HuH-7.5 (cell line): ENCODE measurements at places on chromosomes 1 and 21.

GRCh38 chr1:53142226-53142853 is at the start of gene SLC1A7:
Gene SLC1A7 (minus strand): TSS chr1:53142638. CDS start chr1:53142449, 189 bp downstream.
- DNase-seq = no peak

DNA sequence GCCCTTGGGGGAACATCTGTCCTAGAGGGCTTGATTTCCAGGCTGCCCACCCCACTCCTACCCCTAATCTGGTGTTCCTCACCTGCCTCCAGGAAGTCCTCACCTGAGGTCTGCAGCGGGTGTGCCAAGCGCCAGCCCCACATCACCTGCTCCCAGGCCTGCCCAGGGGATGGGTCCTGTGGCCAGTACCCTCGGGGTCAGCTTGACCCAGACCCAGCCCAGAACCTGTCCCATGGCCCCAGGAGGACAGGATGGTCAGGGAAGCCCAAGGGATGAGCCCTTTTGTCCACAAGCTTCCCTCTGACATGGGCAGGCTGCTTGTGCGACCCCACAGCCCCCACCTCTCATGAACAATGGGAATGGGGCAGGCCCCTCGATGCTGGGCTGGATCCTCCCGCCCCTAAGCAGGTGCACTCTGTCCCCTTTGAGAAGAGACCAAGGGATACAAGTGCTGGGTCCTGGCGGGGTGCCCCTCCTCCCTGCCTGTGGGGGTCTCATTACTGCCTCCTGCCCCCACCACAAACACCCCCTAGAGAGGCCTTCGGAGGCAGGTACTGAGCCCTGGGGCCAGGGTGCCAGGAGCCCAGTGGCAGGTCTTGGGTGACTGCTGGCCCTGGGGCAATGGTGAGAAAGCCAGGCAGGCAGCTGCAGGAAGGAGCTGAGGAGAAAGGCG is 3.2 kb downstream of the MIB2 start:
- no peak for DNase-seq

- DNase-seq = peak; percentile 25
These were observed 1047.6 kb upstream of the ADGRL4 start for GRCh38 chr1:80054129-80054528.

DNA sequence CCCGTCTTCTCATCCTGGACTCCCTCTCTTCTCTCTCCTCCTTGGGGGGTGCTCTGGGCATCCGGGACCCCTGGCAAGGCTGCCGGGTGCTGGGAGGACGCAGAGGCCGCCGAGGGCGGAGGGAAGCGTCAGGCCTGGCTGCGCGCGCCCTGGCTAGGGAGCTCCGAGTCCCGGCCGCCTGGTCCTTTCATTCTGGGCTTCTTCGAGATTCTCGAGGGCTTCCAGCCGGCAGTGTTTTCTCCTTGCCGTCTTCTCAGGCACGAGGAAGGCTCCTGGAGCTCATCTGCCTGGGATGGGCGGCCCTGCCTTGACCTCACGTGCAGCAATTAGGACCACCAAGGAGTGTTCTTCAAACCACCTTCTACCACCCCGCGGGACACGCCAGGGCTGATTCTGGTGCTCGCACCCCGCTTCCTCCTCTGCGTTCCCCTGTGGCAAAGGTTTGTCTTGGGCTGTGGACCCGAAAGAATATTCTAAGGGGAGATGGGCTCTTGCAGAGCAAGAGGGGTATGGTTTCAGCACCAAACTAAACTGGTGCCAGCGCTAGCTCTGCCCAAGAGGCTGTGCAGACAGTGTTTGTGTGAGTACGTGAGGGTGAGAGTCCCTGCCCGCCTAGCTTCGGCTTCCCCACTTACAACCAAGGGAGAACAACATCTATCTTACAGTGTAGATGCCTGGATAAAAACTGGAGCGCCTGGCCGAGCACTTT is 36.5 kb downstream of the PIK3CD start:
- peak; percentile 28 for DNase-seq

GRCh38 chr1:158105352-158106095 is 75.2 kb upstream of the CD1D start:
- no peak for DNase-seq

GRCh38 chr1:43207229-43207853 is 35.2 kb downstream of the CFAP57 start:
- no peak for DNase-seq

GRCh38 chr1:21659099-21659923 is 9.8 kb downstream of the RAP1GAP start:
- peak; percentile 94 for DNase-seq

DNA sequence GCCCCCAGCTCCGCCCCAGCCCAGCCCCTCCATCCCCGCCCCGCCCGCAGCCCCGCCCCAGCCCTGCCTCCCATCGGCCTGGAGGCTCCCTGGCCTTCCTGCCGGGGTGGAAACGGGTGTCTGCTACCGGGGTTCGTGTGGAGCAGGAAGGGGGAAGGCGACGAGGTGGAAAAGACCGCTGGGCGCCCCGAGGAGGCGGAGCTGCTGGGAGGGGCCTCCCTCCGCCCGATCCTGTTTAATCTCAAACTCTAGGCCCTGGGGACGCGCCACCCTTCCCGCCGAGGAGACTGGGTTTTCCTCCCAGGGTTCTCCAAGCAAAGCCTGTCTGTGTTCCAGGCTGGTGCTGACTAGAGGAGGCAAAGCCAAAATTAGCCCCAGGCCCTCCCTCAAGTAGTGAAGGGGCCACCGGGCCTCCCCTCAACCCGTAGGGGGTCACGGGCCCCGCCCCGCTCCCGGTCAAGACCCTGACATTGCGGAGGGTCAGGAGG is 16.2 kb upstream of the TTLL10 start:
- peak; percentile 98 for DNase-seq

DNA sequence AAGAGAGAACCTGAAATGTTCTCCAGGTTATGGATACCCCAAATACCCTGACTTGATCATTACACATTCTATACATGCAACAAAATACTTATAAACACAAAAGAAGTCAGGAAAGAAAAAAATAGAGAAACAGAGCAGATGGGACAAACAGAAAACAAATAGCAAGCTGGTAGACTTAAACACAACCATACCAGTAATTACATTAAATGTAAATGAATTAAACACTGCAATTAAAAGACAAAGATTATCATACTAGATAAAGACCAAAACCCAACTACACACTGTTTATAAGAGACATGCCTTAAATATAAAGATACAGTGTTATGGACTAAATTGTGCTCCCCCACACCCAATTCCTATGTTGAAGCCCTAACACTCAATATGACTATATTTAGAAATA is 117.2 kb downstream of the ACBD6 start:
- no peak for DNase-seq

DNA sequence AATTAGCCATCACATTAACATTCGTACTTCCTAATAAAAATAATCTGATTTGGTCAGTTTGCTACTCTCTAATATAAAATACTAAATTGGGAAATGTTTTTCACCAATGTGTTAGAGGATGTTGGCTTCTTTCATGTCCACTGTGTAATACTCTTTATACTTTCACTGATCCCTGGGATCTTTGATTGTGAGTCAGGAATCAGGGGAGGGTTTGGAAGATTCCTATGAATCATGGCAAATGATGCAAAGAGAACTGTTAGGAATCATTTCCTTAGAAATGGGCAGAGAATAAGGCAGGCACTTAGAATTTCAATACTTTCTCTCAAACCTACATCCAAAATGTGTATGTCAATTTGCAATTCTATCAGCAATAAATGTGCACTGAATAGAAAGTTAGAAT is 31.0 kb downstream of the KRTAP24-1 start:
- DNase-seq = no peak

- DNase-seq = no peak
These were observed 203.3 kb downstream of the PTPRU start for GRCh38 chr1:29439615-29440014.

GRCh38 chr1:106554294-106554693 is 502.2 kb upstream of the PRMT6 start:
- no peak for DNase-seq

DNA sequence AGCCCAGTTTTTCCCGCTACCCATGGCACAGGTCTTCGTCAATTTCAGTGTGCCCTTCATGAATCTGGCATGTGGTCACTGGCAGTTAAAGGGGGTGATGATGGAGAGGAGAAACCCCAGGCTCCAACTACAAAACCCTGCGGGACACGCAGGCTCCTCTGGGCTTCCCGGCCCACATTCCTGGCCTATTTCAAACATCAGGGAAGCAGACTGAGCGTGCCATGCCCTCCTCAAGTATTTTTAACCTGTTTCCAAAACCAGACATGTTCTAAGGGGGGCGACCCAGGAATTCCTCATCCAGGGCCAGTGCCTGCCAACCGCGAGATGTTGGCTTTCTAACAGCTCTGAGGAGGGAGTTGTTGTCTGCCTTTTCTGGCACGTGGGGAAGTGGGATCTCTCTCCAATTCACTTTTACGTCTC is 85.1 kb downstream of the CAPZB start:
- no peak for DNase-seq

GRCh38 chr21:31913182-31913608 is 40.4 kb downstream of the HUNK start:
- no peak for DNase-seq

GRCh38 chr21:28250946-28251345 is 741.7 kb downstream of the LTN1 start:
- no peak for DNase-seq

GRCh38 chr21:17802572-17802971 is 16.6 kb downstream of the C21orf91 start:
- no peak for DNase-seq

DNA sequence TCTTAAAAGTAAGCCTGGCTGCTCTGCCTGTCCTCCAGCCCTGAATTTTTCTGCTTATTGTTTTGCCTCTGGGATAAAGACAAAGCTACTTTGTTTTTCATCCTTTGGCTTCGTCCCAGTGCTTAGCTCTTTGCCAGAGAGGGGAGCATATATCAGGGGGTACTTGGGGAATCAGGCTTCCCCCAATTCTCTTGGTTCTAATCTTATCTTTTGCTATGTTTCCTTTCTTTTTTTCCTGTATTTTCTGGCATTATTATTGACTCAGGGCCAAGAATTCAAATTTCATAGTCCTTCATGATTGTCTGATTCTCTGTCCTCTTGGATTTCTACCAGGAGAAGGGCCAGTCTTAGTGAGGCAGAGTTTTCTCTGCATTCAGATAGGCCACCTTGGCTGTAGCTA is 51.2 kb downstream of the GIPC2 start:
- DNase-seq = no peak

- no peak for DNase-seq
These were observed 35.5 kb downstream of the KIRREL1 start for GRCh38 chr1:158028969-158029368.

DNA sequence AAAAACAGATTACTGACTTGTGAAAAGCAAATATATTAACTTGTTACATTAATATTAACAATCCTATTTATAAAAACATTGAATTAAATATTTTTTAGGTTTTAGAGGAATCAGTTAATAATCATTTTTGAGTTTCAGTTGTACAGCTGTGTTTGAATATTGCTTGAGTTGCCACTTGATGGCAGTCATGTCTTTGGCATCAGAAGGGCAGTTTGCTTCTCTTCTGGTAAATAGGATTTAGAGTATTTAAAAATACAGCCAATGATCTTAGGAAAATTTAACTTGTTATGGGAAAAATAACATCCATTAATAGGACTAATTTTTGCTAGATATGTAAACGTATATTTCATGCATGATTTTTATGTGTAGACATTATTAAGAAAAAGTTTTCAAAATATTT is 234.1 kb downstream of the NCAM2 start:
- no peak for DNase-seq

- no peak for DNase-seq
These were observed at the start of gene CHIA for GRCh38 chr1:111290630-111291029. Gene CHIA (plus strand): TSS chr1:111290851. CDS start chr1:111310468, 19,617 bp downstream.

DNA sequence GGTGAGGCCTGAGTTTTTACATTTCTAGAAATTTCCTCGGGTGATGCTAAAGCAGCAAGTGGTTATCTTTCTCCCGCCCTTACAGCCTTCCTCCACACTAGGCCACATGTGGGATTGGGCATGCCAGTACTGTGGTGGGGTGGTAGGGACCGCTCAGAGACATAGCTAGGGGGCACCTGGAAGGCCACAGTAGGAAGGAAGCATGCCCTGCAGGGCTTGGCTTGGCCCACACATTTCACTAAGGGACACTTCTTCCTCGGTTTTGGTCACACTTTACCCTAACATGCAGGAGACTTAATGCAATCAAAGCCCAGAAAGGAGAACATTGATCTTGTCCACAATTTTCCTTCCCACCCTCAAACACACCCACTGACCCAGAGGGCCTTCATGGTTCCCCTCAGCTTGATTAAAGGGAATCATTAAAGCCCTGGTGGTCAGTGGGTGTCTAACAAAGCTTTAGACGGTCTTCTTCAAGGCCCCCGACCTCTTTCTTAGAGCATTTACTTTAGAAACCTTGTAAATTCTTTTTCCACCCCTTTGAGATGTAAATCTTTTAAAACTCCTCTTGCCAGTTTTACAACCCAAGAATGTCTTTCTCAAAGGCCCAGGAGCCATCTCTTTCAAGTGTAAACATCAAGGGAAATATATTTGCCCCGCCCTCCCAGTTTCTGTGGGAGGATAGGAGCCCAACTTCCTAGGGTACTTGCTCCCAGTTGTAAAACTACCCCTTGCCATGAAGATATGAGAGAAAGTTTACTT is 246.4 kb upstream of the PTBP2 start:
- no peak for DNase-seq

DNA sequence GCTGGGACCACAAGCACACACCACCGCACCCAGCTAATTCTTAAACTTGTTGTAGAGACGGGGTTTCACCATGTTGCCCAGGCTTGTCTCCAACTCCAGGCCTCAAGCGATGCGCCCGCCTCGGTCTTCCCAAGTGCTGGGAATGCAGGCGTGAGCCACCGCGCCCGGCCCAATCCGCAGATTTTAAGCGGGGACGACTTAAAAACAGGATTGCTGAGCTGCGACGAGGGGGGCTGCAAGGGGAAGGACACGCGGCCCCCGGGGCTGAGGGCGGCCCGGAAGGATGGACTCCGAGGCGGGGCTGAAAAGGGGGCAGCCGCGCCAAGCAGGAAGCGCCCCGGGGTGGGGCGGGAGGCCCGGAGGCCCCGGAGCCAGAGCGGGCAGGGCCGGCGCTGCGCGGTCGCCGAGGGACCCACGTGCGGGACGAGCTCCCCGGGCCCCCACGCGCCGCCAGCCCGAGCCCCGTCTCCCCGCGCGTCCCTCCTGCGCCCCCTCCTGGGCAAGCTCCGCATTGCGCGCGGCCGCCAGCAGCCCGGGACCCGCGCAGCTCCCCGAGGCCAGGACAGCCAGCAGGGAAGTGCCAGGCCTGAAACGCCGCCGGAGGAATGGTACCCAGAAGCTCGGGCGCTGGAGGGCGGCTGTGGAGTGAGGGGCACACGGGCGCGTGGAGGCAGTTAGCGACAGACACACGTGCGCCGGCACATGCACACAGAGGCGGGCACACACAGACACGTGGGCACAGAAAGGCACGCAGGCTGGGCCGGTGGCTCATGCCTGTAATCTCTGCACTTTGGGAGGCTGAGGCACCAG is 5.5 kb upstream of the PRKCZ start:
- peak; percentile 88 for DNase-seq
